MV-4-11 (cell line): ENCODE measurements at places on chromosomes 6 and 20.

- no peak for DNase-seq
Measured at GRCh38 chr6:85641522-85641896, 1.2 kb downstream of the SYNCRIP start.

DNA sequence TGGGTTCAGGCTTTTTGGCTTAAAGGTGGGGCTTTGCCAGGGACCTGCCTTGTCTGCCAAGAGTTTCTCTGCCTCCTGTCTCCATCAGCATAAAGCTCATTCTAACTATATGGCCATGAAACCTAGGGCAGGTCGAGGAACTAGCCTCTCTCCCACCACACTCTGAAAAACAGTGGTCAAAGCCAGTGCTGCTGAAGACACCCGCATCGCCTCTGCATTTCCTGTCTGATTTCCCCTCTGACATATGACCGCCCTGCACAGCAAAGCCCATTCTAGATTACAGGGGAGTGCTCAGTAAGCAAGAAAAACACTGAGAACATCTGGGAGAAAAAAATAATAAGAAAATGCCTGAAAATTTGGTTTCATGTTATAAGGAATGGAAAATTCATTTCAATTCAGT, 573.6 kb downstream of the PRKN start:
- no peak for DNase-seq

DNA sequence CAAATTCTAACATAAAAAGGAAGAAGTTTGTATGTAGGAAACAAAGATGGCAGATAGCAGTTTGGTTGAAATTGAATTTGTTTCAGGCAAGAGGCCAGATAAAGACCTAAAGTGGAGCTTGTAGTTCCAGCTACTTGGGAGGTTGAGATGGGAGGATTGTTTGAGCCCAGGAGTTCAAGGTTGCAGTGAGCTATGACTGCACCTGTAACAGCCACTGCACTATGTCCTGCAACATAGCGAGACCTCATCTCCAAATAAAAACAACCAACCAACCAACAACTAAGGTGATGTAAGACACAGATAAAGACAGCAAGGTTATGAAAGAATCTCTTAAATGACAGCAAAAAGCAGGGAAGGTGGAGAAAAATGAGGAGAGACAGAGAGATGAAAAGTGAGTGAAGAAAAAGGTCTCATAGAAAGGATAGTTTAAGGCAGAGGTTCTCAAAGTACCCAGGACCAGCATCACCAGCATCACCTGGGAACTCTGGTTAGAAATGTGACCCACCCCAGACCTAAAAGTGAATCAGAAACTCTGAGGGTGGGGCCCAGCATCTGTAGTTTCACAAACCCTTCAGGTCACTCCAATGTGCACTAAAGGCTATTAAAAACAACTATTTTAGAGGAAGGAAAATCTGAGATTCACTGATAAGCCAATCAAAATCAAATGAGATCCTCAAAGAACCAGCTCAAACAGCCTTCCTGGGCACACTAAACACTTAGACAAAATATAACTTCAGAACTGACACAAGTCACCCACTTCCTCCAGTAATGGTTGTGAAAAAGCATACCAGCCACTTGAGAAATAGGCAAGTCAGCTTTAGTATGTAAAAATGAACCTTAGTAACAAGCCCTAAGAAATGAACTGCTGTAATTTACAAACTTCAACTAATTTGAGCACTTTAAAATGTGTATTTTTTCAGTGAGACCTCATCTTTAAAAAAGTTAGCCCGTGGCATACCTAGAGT, 57.6 kb downstream of the FAM184A start:
- DNase-seq, result no peak

- no peak for DNase-seq
Measured at GRCh38 chr20:53337390-53338101, 256.1 kb downstream of the ZNF217 start.
